PC-9 (cell line): ENCODE measurements at places on chromosomes 12 and 14. TPM values are rescaled to one million over a fixed set of nuclear protein-coding genes. Genes with fewer than 3 reads are reported as not detected.

The CCDC59 gene
- total RNA-seq = 28.9 and 49.9 TPM in 2 replicates

DNA sequence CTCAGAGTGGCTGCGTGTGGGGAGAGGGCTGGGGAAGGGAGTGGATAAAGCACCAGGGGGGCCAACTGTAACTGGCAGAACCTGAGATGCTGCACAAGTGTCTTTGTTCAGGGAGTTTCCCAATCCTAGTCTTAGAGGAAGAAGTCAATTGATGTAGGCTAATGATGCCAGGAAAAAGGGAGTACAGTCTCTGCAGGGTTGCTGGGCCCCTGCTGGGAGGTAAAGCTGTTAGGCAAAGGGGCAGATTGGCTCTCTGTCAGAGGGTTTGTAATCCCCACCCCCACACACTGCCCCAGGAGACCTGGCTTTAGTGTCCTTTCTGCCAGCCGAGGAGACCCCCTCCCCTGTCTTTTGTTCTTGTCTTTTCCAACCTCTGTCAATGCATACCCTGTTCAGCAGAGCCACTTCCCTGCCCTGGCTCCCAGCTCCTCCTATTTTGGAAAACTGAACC is 178.4 kb downstream of the KCNA5 start:
- DNase-seq = no peak
- H3K27ac ChIP-seq = no peak overlapping the region
- H3K4me3 ChIP-seq = no peak overlapping the region
- H3K4me1 ChIP-seq = no peaks in the 10 kb centered on the region

The CYP27B1 gene
- 1.6 and 1.8 TPM in 2 replicates for total RNA-seq

DNA sequence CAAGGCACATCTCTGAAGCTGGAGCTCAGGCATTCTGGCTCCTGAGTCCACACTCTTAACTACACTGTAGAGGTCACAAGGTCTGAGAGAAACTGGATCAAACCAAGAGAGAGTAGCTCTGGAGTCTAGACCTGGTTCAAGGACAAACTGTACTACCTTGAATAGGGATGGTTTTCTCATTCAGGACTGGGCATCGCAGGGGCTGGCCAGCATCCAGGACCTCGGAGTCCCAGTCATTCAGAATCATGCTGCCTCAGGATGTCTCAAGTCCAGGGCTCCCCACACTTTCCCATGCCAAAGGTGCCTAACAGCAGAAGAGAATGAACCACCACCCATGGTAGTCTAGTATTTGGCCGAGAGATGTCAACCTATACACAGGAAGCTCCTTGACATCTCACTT is 13.1 kb upstream of the PLEKHD1 start:
- H3K4me1 ChIP-seq = peaks cover 22% of the 10 kb centered on the region
- no peaks in the 10 kb centered on the region for H3K27me3 ChIP-seq
- H3K4me3 ChIP-seq = no peak overlapping the region
- no peak overlapping the region for H3K27ac ChIP-seq
- DNase-seq = no peak

DNA sequence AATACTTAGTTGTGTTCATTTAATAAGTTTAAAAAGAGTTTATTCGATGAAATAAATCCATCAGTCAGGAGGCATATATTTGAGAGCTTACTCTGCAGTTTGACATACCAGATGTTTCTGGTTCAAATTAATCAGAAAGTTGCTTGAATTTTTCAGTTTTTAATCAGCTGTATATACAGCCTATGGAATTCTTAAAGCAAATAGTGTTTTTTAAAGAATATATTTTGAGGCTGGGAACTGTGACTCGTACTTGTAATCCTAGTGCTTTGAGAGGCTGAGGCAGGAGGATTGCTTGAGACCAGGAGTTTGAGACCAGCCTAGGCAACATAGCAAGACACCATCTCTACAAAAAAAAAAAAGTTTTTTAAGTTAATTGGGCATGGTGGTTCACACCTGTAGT is 112.1 kb downstream of the MON2 start:
- no peak overlapping the region for H3K27ac ChIP-seq
- H3K36me3 ChIP-seq = no peaks in the 10 kb centered on the region
- H3K27me3 ChIP-seq = no peaks in the 10 kb centered on the region
